NK-92 treated with Interleukin-12 subunit alpha and Interleukin-12 subunit beta, amount 100 ng/mL, for 24 hours (cell line): ENCODE measurements at places on chromosomes 2 and 18.

DNA sequence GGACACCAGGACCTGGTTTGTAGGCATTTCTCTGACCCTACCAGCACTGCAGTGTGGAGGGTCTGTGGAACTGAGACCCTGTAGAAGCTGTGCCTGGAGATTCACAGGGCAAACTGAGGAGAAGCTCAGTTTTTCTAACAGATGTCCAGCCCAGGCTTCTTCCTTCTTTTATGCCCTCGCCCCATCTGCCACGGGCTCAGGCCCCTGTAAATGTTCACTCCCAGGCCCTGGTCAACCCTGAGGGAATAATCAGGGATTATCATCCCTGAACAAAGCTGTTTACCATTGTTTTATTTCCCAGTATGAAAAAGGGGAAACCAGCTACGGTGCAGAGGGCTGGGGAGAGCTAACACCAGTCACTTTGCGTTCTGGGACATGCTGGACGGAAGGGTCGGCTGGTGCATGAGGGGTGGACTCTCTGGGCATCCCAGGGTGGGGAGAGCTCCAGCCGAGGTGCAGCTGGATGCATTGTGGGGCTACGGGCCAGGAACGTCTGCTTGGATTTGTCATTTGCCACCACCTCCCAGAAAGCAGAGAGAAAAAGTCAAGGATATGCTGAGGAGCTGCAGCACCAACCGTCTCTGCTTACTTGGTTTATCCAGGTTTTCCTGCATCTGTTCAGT is 183.8 kb downstream of the TFCP2L1 start:
- DNase-seq = no peak

DNA sequence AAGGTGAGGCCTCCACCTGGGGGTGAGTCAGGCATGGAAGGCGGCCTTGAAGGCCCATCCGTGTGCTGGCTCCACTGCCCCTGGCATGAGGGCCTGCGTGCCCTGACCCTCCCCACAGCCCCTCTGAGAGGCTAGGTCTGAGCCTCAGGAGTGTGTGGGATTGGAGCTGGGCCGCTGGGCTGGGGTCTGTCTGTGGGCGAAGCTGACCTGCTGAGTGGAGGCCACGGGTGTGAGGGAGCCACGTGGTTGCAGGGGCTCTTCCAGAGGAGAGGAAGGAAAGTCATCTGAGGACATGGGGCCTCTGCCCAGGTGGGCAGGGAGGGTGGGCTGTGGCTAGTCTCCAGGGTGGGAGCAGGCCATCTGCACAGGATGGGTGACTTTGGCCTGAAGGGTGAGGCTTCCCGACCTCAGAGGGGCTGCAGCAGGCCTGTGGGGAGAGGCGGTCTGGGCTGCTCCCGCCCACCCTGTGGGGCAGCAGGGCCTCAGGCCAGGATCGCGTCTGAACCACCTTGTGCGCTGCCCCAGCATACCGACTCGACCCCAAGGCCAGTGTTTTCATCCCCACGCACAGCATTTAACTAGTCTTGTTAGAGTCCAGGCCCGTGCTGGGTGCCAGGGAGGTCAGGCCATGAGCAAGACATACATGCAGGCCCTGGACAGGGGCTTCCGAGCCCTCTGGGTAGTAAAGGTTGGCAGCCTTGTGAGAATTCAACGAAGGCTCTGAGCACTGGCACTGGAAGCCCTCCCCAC is 11.2 kb downstream of the ARHGEF4 start:
- DNase-seq = no peak

DNA sequence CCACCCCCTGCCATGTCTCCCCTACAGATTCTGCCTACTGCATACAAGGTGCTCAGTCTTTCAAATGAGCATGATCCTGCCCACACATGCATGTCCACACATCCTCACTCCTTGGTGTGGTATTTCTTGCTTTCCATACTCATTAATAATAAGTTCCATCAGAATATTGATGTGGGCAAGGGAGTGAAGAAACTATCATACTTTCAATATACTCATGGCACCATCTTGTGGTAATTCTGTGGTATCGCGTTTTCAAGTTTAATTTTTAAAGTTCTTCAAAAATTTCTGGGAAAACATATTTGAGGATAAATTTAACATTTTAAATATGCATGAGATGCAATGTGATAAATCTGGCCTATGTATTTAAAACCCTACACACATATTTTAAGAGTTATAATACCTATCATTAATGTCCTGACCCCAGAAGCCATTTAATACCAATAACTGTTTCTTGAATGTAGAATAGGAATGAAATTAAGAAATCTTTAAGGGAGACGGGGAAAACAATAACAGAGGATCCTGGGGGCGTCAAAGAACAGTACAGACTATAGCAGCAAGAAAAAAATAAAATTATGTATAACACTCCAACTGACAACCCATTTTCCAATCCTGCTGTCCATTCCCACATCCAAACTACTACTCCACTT is 110.1 kb downstream of the ZNF385B start:
- DNase-seq = no peak

DNA sequence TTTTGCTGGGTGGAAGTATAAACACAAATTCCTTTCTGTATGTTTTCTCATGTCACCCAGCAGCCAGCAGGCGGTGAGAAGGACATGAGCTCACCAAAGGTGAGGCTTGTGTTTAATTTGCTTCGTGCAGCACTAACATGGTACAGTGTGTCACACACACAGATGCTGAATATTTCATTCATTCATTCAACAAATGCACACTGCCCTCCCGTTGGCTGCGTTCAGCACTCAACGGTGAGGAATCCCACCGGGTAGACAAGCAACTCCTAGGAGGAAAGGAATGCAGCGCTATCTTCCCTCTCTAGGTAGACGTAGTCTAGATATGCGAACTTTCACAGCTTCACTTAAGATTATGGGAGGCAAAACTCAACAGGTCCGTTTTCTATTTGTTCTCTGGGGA is 85.1 kb downstream of the LONRF2 start:
- no peak for DNase-seq

DNA sequence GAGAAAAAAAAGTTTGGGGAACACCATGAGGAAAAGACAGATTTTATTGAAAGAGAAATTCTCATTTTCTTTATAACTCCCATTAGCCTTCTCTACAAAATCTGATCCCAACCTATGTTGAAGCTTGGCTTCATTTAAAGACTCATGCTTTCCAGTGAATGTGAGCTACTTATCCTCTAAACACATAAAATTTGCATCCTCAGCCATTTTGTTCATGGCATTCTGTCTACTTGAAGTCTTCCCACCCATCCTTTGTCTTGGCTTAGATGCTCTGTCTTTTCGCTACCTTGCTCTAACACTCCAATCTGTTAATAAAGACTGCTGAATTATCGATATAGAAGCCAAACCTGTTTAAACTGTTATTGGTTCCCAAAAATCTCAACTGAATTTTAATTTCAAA is 39.3 kb downstream of the GDF7 start:
- DNase-seq = no peak

DNA sequence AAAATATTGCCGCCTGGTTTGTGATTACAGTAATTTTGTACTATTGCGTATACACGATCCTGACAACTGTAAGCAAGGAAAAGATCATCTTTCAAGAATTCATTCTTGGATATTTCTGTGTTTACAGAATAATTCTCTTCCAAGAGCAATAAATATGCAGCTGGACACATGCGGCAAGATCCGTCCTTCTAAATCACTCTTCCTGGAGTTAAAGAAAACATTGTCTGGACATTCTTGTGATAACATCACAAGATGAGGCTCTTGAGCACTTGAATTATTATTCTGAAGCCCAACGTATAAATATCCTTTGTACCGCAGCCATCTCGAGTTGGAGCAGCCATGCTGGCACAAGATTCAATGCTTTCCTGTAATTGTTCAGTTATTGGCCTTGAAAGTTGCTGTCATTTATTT is 9.9 kb downstream of the FHL2 start:
- no peak for DNase-seq

- no peak for DNase-seq
Observed at GRCh38 chr18:13548106-13548819, 178.1 kb downstream of the FAM210A start.

GRCh38 chr2:193409951-193410350 is 1215.2 kb upstream of the TMEFF2 start:
- no peak for DNase-seq

GRCh38 chr2:190467575-190468083 is 59.5 kb downstream of the MFSD6 start:
- no peak for DNase-seq

- no peak for DNase-seq
Observed at GRCh38 chr2:237491515-237492118, 4.6 kb downstream of the MLPH start.

- DNase-seq = no peak
Observed at GRCh38 chr2:64276417-64277095, 132.3 kb upstream of the PELI1 start.

DNA sequence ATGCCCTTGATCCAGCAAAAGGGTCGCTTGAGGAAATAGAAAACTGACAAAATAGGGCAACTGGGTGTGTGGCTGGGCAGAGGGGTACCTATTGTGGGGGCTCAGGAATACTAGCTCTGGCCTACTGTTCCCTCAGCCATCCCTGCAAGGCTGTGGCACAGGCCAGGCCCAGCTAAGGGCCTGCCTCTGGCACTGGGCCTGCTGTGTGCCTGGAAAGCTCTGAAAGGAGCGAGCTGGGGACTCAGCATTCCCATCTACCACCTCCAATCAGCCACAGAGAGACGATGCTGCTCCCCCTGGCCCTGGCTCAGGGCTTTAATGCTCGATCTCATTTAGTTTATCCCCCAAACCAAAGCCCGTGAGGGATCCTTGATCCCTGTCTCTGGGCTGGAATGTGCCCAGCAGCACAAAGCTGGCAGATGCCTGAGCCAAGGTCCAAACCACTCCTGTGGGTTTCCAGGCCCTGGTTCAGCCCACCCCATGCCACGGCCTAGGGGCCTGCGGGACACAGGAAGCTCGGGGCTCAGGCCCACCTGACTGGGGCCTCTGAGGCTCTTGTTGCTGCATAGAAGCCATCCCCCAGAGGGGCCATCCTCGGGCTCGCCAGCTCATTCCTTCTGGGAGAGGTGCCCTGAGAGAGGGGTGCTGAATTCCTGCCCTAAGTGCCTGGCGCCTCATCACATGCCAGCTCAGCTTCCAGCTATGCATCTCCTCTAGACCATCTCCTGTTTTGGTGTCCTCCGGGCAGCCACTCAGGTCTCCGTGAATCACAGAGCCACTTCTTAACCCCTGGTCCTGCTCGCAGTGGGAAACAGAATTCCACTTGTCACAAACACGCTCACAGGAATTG is 43.0 kb upstream of the KCNF1 start:
- DNase-seq = no peak

DNA sequence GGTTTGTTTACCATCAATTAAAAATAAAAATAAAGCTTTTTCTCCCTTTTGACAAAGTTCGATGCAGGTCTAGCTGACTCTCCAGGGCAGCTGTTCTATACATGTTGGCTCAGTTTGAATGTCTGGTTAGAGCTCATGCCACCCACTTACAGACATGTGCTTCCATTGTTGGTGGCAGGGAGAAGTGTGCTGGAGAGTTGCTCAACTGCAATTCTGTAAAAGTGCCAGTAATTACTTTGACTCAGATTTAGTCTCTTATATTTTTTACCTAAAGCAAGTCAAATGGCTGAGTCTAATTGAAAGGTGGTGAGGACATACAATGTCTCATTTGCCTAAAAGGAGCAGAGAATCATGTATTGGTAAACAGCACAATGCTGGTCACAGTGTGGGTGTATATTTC is 609.1 kb upstream of the SYT4 start:
- DNase-seq = no peak

DNA sequence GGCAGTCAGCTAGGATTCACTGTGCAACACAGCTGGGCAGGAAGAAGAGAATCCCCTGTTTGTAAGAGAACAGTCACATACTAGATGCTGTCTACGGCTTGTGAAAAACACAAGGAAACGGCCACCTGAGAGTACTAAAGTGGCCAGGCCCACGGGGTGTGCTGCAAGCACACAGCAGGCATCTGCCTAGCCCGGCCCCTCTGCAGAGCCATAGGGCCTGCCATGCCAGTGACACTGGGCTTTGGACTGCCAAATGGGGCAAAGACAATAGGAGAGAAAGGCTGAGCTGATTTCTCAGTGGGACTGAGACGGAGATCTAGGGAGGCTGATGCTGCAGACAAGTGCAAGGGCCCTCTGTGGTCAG is 10.3 kb downstream of the TUBB6 start:
- no peak for DNase-seq

- no peak for DNase-seq
Observed at GRCh38 chr2:227057060-227057459, 106.9 kb downstream of the COL4A4 start.

GRCh38 chr2:27243391-27244130 is 19.3 kb downstream of the SLC30A3 start:
- DNase-seq = no peak

- no peak for DNase-seq
Observed at GRCh38 chr2:223815186-223815883, 22.0 kb downstream of the AP1S3 start.

GRCh38 chr2:209870067-209870466 is 98.4 kb downstream of the UNC80 start:
- DNase-seq = no peak

GRCh38 chr2:148966438-148966758 is 72.1 kb upstream of the LYPD6B start:
- DNase-seq = no peak

DNA sequence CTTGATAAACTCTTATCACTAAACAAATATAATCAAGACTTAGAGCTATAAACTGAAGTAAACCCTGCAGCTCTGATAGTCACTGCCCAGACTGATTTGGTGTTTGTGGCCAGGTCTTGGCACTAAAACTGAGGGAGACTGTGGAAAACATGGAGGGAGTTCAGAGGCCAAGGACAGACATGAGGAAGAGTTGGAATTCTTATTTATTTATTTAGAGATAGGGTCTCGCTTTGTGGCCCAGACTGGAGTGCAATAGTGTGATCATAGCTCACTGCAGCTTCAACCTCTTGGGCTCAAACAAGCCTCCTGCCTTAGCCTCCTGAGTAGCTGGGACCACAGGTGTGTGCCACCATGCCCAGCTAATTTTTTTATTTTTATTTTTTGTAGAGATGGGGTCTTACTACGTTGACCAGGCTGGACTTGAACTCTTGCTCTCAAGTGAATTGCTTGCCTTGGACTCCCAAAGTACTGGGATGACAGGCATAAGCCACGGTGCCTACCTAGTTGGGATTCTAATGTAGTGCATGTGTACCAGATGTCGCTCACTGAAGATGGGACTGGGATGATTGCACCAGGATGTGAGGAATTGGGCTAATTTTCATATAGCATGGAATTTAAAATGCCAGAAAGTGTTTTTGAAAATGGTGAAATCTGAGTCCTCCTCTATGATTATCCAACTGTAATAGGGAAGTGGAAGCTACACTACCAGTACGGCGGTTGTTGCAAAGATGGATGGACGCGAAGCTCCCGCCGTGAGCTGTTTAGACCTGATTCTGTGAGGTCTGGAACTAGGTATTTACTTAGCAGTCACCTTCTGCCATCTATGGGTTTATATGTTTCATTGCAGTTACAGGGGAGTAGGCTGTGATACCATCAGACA is 52.7 kb upstream of the CTLA4 start:
- peak; percentile 15 for DNase-seq

- no peak for DNase-seq
Observed at GRCh38 chr2:160696087-160696452, 202.5 kb upstream of the RBMS1 start.
